HFF-Myc (cell line): ENCODE measurements at places on chromosomes 2 and 18.

GRCh38 chr2:47389692-47390091, 13.3 kb upstream of the MSH2 start:
- no peak for DNase-seq

DNA sequence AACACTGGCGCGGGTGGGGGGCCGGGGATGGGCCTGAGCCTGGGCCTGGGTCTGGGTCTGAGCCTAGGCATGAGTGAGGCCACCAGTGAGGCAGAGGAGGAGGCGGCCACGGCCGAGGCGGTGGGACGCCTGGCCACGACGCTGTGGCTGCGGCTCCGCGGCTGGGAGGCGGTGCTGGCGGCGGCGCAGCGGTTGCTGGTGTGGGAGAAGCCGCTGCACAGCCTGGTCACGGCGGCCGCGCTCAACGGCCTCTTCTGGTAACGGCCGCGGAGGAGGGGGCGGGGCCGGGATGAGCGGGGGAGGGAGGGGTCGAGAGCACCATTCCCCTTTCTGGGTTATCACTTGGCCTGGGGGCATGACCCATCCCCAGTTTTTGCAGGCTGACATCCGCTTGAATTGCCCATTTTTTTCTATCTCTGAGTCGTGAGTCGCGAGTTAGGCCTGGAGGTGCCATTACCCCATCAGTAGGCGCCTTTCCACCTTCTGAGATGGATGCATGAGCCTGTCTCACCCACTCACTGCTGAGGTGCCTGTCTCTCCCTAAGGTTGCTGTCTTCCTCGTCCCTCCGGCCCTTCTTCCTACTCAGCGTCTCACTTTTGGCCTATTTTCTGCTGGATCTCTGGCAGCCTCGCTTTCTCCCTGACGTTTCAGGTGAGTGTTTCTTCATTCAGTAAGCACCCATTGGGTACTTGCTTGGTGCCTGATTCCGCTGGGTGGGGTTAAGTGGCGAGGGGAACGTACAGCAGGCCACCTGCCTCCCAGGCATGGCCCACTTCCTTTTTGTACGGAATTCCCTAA, 501 bp downstream of the RETREG2 start:
- DNase-seq, result no peak

GRCh38 chr2:48633143-48633542, 15.5 kb downstream of the GTF2A1L start:
- DNase-seq, result no peak

DNA sequence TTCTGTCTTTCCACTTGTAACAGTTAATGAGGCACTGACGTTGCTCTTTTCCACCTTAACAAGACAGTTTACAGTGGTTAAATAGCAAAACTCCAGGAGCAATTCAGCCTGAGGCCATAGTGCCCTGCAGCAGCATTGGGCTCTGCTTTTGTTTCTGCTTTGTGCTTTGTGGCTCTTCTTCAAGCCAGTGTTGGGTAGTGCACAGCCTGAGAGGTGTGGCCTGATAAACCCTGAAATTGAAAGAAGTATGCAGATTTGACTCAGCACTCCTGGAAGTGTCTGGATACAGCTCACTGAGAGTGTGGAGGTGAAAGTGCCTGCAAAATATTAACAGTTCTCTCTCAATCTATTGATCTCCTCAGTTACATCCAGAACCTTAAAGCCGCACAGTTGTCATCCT, 63.0 kb downstream of the STK25 start:
- no peak for DNase-seq

- DNase-seq, result peak; percentile 7
Observed at GRCh38 chr18:45910405-45911023, 56.6 kb downstream of the EPG5 start.

GRCh38 chr2:72150157-72150860, 2.6 kb upstream of the CYP26B1 start:
- peak; percentile 56 for DNase-seq

- DNase-seq, result no peak
Observed at GRCh38 chr2:202091476-202091875, 18.4 kb downstream of the KIAA2012 start.

GRCh38 chr18:56200381-56200911, 437.9 kb downstream of the TXNL1 start:
- DNase-seq, result peak; percentile 68

DNA sequence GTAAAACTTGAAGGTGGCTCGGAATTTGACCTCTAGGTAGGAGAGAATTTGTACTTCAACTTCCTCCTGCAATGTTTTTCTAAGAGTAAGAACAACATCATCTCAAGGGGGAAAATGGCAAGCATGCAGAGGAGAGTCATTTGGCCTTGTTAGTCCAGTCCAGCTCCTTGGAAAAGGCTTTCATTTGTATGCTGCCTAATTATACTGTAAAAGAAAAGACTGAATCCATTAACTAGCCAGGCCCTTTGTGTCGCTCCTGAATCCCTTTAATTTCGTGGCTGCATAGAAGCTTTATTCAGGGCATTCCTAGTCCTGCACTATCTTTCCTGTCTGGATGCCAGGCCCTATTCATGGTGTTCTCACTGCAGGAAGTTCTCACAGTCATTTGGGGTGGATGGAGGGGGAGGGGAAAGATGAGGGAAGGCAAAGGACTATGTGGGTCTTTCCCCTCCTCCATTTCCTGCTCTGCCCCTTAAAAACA, 36.0 kb downstream of the PHLPP1 start:
- no peak for DNase-seq

DNA sequence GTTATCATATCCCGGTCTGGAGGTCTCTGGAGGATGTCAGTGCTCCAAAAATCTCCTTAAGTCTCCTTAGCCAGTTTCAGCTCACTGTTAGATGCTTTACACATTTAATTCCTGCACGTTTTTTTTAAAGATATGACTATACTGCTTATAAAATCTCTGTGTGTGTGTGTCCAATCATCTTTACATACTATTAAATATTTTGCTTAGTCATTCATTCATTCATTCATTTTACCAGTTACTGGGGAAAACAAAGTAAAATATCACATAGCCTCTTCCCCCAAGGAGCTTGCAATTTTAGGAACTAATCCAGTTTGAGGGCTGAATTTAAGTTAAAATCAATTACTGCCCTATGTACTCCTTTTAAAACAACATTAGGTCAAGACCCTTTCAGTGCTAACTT, 293.2 kb upstream of the LYPD1 start:
- no peak for DNase-seq

DNA sequence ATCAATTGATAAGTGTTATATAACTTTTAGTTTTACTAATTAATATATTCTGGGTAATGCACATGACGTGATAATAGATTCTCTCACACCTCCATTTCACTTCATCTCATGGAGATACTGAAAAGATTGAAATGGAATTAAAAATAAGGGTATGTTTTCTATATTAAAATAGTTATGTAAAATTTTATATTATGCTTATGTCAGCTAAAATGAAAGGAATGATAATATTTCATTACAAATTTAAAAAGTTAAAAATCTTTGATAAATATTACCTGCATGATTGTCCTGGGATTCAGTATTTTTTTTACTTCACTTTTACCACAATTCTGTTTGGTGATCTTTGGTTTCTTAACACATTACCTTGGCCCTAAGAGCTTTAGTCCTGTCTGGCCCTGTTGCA, 823.8 kb upstream of the NRXN1 start:
- DNase-seq, result no peak

GRCh38 chr2:10094271-10094814, 14.1 kb upstream of the CYS1 start:
- DNase-seq, result no peak

DNA sequence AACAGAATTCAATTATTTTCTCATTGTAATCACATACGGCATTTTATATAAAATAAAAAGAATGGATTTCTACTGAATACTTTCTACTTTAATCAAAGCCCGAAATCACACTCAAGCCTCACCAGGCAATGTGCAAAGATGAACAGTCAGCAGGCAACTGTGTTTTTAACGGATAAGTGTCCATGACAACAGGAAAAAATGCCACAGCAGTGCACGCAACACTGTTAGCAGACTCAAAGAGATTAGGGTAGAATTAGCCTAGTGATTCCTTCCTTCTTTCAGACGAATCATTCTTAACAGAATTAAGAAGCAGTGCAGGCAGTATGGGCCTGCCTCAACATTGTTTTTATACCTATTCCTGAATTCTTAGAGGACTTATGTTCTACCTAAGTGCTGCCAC, 135.6 kb downstream of the CDH2 start:
- no peak for DNase-seq
